ENCODE measurements at places on chromosomes 5 and 9.
A peak's percentile ranks its signal among the peaks of the same experiment; 100 is the strongest.

DNA sequence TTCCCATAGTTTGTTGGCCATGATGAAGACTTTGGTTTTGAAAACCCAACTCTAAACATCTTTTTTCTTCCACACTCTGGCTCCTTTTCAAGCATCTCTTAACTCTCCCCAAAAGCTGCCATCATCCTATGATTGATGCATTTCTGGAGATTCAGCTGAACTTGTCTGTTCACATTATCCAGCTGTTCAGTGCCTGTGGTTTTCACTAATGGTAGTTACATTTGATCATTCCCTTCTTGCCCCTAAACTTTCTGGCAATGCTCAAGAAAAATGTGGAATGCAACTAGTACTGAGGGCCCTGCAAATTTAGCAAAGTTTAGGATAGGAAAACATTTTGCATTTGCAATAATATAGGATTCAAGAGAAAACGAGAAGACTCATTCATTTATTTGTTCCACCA, 267.5 kb downstream of the ENC1 start:
- no peak for DNase-seq

- no peak for DNase-seq
These were observed 50.2 kb downstream of the PSMB7 start for GRCh38 chr9:124365036-124365435.

GRCh38 chr9:96331236-96331947, 29.4 kb upstream of the HSD17B3 start:
- DNase-seq: no peak

DNA sequence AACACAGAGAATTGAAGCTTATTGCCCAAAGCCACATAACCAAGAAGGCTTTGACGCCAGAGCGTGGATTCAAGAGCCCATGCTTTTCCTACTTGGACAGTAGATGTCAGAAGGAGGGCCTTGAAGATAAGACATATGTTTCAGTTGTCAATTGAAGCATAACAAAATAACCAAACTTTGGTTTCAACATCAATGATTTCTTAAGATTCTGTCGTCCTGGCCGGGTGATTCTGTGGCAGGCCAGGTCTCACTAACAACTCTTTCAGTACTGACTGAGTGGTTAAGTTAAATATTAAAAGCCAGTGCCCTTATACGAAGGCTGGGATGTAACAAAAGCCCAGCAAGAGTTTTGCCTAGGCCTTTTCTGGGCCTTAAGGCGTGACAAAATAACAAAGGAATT, 94.0 kb downstream of the RCL1 start:
- no peak for DNase-seq

- DNase-seq: no peak
These were observed 1.2 kb upstream of the GPBP1 start for GRCh38 chr5:57172466-57173318.

- DNase-seq: no peak
These were observed 119.7 kb downstream of the FANCC start for GRCh38 chr9:95197692-95198271.

GRCh38 chr9:121946465-121946864, 146.6 kb downstream of the TTLL11 start:
- no peak for DNase-seq

DNA sequence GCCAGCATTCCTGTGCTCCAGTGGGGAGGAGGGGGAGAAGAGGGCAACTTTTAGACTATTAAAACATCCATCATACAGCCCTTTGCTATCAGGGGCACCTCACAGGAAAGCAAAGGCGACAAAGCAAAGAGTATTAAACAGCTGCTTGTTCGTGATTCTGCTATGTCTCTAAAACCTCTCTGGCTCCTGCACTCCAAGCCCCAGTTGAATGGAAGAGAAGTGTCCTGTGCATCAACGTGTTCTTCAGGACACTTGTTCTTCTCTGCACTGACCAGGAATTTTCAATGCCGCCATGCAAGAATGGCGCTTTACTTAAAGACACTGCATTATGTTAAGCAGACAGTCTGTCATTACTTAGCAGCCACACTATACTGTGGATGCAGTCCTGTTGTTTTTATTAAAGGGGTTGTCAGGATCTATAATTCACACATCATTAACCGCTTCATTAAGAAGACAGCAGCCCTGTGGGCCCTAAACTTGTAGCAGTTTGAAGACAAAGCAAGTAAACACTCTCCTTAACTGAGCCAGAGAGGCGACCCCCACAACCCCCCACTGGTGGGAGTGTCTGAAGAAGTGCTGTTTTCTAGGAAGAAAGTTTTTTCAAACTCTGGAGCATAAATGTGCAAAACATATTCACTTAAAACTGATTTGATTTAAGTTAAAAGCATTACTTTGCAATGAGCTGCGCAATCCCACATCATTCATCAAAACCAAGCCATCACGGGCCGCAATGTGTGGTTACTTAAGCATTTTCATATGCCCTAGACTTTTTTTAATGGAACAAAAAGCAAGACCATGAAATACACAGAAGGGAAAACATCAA, 164.5 kb downstream of the ZNF608 start:
- DNase-seq: no peak

DNA sequence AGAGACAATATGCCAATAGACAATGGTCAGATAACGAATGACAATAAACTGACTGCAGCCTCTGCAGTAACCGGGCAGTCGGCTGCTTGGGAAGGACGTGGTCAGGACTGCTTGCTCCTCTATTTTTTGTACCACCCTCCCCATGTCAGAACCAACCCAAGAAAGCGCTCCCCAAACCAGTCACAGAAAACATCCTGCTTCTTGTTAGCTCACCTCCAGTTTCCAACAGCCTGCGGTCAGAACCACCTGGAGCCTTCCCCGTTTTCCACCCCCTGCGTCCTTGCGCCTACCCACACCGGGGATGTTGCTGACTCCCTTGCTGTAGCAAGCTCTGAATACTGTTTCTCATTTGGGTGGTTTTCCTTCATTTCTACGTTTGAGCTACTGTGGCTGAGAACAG, 1.7 kb upstream of the MRNIP start:
- no peak for DNase-seq

- DNase-seq: no peak
These were observed 101.3 kb downstream of the PAM start for GRCh38 chr5:102856389-102856777.

DNA sequence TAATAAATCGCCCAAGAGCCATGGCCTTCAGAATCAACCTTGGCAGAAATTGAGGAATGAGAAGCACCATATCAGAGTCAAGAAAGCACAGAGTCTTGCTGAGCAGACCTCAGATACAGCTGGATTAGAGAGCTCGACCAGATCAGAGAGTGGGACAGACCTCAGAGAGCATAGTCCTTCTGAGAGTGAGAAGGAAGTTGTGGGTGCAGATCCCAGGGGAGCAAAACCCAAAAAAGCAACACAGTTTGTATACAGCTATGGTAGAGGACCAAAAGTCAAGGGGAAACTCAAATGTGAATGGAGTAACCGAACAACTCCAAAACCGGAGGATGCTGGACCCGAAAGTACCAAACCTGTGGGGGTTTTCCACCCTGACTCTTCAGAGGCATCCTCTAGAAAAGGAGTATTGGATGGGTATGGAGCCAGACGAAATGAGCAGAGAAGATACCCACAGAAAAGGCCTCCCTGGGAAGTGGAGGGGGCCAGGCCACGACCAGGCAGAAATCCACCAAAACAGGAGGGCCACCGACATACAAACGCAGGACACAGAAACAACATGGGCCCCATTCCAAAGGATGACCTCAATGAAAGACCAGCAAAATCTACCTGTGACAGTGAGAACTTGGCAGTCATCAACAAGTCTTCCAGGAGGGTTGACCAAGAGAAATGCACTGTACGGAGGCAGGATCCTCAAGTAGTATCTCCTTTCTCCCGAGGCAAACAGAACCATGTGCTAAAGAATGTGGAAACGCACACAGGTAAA, 4.5 kb downstream of the NFX1 start:
- no peak for DNase-seq

GRCh38 chr5:180059326-180059725, 12.2 kb downstream of the RNF130 start:
- DNase-seq: no peak

- no peak for DNase-seq
These were observed 3.4 kb upstream of the RXRA start for GRCh38 chr9:134322781-134323241.

GRCh38 chr5:126972062-126972895, 58.1 kb downstream of the MARCHF3 start:
- peak; percentile 4 for DNase-seq

- DNase-seq: no peak
These were observed 340.2 kb downstream of the NDUFS4 start for GRCh38 chr5:53900677-53901076.

DNA sequence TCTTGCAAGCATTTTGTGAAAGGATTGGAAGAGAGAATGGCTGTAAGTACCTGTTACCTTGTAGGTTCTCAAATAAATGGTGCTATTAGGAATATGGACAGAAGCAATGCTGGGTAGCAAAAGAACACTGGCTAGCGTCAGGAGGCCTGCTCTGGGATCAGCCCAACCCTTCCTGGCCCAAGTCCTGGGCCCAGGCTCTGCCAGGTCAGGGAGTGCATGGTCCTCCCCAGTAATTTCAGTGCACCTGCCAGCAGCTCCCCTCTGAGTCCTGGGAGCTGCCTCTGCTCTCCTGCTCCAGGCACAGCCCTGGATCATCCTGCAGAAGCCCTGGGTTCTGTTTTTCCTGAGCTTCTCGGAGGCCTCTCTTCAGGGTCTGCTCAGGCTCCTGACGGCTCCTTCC, 89.5 kb upstream of the ARAP3 start:
- DNase-seq: no peak

DNA sequence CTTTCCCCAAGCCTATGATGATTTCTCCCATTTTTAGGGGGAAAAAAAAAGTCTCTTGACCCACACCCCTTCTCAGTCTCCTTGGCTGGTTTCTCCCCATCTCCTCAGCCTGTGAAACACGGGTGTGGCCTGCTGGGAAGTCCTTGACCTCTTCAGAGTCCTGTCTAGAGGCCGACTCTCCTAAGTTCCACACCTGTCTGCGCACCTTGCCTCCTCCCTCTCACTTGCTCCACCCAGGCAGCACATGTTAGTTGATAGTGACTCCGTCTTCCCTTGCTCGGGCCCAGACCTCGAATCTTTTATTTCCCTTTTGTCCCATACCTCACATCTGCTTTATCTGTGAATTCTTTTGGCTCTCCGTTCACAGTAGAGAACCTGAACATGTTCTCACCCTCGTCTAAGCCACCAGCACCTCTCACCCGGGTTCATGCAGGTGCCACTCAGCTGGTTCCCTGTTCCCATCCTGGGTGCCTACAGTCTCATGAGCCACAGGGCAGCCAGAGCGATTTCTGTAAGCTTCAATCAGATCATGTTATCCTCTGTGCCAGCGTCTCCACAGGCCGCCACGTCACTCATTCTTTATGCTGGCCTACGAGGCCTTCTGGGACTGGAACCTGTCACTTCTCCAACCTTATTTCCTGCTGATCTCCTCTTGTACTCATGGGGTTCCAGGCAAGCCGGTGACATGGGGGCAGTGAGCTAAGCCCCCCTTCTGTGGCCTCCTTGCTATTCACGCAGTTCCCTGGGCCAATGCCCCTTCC, 51.7 kb upstream of the LRRTM2 start:
- DNase-seq: no peak

DNA sequence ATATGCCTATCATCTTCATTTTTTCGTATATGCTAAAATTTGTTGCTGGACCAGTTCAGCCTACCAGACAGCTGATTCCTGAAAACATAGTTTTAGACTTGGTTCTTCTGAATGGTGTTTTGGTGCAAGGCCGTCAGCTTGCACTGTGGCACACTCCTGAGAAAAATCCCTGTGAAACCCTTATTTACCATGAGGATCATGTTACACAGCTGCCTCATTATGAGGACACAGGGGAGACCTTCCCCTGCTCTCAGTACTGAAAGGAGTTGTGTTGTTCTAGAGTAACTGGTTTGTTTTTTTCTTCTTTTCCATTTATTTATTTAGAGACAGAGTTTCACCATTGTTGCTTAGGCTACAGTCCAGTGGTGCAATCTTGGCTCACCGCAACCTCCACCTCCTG, 37.6 kb downstream of the MAST4 start:
- DNase-seq: no peak

- DNase-seq: no peak
These were observed 114.6 kb downstream of the GABRB2 start for GRCh38 chr5:161431963-161432362.

DNA sequence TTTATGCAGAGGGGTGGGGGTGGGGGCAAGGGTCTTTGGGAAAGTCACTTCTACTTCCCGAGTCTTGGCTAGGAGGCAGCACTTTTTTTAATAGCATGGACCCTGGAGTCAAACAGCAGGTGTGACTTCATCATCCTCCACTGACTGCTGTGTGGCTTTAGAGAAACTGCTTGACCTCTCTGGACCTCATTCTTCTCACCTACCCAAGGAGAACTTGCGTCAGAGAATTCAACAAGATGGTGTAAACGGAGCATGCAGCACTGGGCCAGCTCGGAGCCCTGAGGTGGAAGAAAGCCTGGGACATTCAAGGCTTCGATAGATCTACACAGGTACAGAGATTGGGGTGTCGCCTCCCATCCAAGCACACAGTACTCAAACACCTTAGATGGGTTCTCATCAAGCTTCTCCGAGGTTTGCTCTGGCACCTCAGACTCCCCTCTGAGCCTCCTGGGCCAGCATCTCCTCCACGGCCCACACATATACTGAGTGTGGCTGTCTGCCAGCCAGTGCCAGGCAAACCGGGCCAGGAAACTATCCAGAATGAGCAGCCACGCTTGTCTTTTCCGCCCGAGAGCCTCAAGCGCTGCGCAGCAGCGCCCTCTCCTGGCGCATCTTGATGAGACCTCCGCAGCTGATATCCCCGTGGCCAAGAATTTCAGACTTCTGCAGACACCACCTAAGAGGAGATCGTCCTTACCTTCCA, 4.6 kb upstream of the SLC25A48 start:
- DNase-seq: no peak

DNA sequence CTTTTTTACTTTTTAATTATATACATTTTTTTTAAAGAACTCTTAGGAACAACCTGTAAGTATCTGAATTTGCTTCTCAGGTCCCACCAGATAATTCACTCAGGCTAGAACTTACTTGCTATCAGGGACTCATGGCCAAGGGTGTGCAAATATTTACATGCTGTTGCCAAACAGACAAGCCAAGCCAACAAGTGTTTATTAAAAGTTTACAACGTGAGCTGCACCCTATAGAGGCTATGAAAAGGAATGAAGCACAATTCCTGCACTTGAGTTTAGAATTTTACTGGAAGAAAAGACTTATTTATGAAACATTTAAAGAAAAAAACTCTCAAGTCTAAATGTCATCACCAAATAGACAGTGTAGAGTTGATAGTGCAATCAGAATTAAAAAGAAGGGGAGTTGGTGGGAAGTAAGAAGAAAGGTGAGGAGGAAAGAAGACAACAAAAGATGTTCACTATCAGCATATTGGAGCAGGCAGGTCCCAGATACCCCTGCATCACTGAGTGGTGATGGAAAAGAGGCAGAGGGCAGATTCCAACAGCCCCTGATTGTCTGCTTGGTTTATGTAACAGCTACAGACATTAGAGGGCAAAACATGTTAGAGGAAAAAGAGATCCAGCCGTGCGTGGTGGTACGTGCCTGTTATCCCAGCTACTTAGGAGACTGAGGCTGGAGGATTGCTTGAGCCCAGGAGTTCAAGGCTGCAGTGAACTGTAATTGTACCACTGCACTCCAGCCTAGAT, 32.8 kb downstream of the SH3RF2 start:
- DNase-seq: no peak

DNA sequence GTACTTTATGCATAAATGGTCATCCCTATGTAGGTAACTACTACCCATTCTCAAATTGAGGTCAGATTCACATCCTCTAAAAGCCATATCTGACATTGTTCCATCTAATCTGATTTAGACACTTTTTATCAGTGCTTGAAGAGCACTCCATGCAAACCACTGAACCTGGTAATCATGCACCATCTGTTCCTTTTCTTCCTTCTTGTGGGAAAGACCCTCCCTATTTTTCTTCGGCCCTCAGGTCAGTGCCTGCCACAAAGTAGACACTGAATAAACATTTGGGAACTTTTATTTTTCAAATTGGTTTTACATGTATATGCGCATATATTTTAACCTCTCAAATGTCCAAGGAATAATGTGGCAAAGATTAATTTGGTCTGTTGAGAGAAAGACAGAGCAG, 26.0 kb upstream of the PDE4D start:
- DNase-seq: no peak
